ENCODE measurements at places on chromosomes 7 and 10.

DNA sequence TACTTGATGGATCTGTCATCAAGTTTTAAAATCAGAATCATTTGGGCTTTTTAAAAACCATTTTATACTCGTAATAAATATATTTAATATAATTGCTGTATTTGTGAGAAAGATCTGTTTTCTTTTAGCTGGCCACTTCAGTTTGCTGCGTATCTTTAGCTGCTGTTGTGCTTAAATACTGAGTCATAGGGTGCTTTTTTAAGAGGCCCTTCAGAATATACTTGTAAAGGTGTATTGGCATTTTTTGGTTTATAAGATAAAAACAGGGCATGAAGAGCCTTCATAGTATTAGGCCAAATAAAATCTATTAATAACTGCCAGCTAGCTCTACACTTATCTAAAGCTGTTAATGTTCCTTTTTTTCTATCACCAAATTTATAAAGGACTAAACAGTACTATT lies 43.8 kb downstream of the STK17A start:
- DNase-seq: no peak

DNA sequence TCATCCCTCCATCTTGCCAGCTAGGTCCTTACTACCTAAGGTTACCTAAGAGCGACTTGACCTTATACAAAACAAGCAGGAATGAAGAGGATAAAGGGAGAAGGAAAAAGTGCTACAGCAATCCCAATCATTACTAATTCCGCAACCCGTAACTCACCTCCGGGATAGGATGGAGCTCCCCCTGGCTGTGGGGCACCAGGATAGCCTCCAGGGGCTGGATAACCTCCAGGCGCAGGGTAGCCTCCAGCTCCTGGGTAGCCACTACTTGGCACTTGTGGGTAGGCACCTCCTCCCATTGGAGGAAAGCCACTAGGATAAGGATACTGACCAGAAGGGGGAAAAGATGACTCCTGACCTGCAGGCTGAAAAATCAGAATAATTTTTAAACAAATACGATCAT lies 15.8 kb downstream of the ANXA7 start:
- no peak for DNase-seq

- no peak for DNase-seq
Measured at GRCh38 chr7:620056-620455, 100.4 kb upstream of the PDGFA start.

- DNase-seq: no peak
Measured at GRCh38 chr7:80273327-80273726, 138.7 kb downstream of the GNAI1 start.

- DNase-seq: no peak
Measured at GRCh38 chr7:150820148-150820547, 19.6 kb downstream of the TMEM176A start.

DNA sequence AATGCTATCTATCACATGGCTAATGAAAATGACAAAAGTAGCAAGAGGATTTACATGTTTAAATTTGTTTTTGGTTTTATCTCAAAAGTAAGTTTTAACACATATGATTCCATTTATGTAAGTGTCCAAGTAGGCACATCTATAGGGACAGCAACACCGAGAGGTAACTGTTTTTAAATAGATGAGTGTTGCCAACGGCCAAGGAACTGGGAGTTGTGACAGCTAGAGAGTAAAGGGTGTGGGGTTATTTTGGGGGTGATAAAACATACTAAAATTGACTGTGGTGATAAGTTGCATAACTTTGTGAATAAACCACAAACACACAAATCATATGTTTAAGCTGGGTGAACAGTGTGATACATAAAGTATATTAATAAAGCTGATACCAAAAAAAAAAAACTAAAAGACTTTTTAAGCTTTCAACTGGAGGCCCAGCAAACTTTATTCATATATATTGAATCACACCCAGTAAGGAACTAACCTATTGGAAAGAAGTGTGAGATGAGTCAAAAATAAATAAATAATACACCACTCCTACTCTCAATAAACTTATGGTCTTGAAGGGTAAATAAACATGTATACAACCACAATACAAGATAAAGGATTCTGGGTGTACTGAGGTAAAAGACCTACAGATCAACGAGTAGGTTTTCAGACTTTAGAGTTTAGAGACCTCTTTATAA lies 33.0 kb downstream of the LRRC72 start:
- no peak for DNase-seq

DNA sequence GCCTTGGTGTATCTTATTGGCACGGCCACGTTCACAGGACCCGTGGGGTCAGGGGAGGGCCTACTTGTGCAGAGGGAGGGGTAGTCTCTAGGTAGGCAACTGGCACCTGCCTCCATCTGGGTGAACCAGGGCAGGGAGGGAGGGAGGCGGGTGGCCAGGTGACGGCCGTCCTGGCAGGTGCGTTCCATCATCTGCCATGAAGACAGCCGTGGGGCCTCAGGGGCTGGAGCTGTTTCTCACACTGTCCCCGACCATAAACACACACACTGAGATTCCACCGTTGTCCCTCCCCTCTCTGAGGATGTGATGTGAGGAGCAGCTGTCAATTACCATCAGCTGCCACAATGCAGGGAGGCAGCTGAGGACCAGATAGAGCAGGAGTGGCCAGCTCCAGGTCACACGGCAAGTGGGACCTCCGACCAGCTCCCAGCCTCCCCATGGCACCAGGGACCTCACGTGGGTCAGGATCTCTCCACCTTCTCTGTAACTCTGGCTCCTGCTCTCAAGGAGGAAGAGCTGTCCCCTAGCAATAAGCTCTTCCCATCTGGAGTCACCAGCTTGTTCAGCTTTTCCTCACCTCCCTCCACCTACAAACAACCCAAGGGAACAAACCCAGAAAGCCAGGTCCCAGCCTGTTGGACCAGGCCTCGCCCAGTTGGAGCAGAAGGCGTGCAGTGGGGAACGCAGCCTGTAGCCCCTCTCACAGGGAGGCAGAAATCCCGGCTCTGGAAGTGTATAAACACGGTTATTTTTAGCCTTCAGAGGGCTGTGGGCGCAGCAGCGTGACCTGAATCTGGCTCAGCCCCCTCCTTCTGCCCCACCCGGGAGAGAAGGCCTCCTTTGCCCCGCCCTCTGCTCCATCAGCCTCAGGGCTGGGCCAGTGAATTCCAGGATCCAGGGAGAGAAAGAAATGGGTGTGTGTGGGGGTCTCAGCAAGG lies 33.1 kb downstream of the ZMIZ1 start:
- DNase-seq: no peak

GRCh38 chr10:124157271-124157681 lies 63.9 kb upstream of the CHST15 start:
- no peak for DNase-seq

DNA sequence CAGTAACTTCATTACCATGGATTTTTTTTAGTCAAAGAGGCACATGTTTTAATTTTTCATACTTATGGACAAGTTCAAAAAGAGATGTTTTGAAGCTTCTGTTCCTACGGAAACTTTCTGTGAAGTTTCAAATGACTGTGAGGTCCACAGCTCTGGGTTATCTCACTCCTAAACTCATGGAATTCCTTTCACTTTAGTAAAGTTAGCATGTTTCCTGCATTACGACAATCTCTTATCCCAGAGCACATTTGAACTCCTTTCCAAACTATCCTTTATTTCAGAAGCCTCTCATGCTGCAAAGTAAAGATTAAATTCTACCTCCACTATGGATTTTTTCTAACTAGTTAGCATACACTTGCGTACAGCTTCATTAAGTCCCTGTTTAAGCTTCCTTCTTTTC lies 15.3 kb upstream of the ADD3 start:
- DNase-seq: no peak

- DNase-seq: no peak
Measured at GRCh38 chr7:91313113-91313512, 48.9 kb downstream of the FZD1 start.

- no peak for DNase-seq
Measured at GRCh38 chr10:56537984-56538383, 176.9 kb upstream of the ZWINT start.

GRCh38 chr7:150368884-150369747 lies 494 bp downstream of the REPIN1 start:
- peak; percentile 68 for DNase-seq

DNA sequence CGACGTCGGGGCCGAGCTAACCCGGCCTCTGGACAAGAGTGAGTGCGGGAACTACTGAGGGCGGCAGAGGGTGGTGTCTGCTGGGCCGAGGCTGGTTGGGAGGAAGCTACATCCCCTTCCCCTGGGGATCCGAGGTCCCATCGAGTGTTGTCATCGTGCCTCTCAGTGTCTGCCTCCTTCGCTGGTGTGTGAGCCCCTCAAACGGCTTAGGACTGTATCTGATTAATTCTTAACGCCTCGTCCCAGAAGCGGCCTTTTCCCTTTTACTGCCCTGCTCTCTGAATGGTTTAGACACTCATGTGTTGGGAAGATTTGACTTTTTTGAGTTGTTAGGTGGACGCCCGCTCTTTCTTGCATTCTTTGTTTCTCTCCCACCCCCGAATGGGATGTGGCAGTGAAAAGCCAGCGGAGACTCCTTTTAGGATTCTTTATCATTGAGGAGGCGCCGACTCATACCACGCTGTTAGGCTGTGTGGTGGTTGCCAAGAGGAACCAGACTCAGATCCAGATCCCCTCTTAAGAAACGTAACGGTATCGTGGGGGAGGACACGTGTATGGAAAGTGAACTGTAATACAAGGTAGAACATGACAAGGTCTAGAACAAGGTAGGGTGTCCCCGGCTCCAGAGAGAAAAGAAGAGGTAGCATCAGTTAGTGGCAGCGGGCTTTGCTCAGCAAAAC lies 631 bp downstream of the SUPV3L1 start:
- no peak for DNase-seq

DNA sequence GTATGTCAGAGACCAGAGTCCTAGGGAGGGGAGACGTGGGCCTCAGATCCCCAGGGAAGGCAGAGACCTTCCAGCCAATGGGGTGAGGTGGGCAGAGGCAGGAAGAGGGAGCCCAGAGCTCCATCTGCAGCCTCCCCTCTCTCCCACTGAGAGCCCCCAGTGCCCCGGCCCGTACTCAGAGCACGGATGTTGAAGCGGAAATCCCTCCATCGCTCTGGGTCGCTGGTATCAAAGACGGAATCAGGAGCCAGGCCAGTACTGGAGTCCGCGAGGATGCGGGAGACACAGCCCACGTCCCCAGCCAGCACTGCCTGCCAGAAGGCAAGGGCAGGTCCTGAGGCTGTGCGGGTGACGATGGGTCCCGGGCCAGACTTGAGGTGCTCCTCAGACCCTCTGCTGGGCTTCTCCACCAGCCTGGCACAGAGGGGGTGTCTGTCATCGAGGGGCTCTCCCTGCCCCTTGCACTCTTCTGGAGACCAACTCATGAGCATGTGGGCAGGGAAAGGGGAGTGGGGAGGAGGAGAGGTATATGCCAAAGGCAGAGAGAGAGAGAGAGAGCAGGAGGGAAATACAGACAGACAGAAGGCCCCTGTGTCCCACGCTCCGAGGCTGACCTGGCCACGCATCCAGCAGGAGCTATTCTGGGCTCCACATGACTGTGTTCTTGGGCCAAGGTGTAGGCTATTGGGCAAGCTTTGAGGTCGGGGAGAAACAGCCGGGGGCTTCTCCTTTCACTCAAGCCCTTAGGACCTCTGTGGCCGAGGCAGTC lies at the start of gene ASB10:
TSS of gene ASB10 (minus strand) at position 611 of the 769 bp plus-strand sequence. CDS start at position 491, 120 bp downstream.
- no peak for DNase-seq

- no peak for DNase-seq
Measured at GRCh38 chr10:113261161-113261560, 291.7 kb upstream of the HABP2 start.

DNA sequence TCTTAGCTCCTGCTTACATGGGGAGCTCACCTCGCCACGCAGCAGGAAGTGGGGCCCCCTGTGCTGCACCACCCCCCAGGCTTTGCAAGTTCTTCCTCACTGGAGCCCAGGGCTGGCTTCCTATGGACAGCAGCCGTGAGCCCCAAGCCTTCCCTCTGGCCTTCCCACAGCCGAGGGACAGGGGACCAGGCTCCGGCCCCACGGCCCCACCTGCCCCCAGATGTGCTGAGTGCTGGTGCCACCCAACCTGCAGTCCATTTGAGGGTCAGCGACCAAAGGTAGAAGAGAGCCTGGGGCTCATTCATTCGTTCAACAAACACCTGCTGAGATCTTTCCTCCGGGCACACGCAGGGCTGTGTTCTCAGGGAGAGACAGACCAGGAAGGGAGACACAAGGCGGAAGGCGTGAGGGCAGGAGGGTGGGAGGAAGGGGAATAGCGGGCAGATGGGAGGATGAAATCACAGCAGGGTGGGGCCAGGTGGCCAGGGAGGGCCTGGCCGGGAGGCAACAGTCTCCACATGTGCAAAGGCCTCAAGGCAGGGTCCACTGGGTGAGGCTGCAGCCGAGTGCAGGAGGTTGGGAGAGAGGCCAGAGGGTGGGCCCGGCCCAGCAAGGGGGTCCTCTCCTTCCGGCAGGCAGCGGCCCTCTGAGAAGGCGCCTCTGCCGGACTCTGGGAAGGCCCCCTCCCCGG lies 100.1 kb downstream of the FOXL3 start:
- DNase-seq: no peak

GRCh38 chr7:11212816-11213215 lies 239.1 kb downstream of the PHF14 start:
- no peak for DNase-seq

- DNase-seq: peak; percentile 58
Measured at GRCh38 chr7:50317697-50318669, 13.5 kb downstream of the IKZF1 start.

GRCh38 chr7:108468246-108468645 lies 12.0 kb upstream of the NRCAM start:
- DNase-seq: no peak

GRCh38 chr7:135320268-135320667 lies 86.6 kb downstream of the STRA8 start:
- no peak for DNase-seq

DNA sequence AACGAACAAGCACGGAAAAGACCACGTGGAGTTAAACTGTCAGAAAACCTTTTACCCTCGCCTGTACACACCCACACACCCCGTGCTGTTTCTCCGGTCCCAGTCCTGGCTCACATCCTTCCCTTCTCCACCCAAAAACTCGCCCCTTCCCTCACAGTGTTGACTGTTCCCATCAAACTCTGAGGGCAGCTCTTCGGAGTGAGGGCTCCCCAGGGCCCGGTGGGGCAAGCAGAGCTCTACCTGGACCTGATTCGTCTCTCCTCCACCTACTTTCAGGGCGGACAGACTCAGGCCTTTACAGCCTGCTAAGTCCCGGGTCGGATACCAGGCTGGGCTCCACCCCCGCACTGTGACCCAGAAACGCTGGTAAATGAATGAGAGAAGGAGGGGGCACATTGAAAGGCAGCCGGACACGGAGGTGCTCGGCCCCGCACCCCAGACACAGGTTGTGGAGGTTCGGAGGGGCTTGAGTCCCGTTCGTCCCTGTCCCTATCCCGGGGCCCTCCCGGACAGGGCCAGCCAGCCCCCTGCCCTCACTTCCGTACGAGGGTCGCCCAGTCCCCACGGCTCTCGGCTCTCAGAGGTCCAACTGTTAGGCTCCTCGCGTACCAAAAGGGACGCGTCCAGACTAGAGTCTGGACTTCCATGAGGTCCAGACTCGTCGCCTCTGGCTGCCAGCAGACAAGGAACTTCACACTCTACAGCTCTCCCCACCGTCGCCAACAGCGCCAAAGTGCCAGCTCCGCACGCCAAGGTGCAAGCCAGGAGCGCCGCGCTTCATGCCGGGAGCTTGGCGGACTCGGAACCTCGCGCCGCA lies 31.7 kb upstream of the ASL start:
- DNase-seq: no peak
